ENCODE measurements at places on chromosomes 13 and 19. TPM values are rescaled to one million over a fixed set of nuclear protein-coding genes. Genes with fewer than 3 reads are reported as not detected.

The S1PR5 gene
- total RNA-seq: 1.4 TPM

The ELOF1 gene
- 46.0 TPM for total RNA-seq

- DNase-seq: peak; percentile 32
Measured at GRCh38 chr19:51125421-51126075, 842 bp downstream of the SIGLEC9 start.

The PLIN5 gene
- total RNA-seq: 3.3 TPM

- peak; percentile 48 for DNase-seq
Measured at GRCh38 chr13:57063007-57063406, 77.7 kb upstream of the PRR20A start.

The LAIR1 gene
- total RNA-seq: not detected

DNA sequence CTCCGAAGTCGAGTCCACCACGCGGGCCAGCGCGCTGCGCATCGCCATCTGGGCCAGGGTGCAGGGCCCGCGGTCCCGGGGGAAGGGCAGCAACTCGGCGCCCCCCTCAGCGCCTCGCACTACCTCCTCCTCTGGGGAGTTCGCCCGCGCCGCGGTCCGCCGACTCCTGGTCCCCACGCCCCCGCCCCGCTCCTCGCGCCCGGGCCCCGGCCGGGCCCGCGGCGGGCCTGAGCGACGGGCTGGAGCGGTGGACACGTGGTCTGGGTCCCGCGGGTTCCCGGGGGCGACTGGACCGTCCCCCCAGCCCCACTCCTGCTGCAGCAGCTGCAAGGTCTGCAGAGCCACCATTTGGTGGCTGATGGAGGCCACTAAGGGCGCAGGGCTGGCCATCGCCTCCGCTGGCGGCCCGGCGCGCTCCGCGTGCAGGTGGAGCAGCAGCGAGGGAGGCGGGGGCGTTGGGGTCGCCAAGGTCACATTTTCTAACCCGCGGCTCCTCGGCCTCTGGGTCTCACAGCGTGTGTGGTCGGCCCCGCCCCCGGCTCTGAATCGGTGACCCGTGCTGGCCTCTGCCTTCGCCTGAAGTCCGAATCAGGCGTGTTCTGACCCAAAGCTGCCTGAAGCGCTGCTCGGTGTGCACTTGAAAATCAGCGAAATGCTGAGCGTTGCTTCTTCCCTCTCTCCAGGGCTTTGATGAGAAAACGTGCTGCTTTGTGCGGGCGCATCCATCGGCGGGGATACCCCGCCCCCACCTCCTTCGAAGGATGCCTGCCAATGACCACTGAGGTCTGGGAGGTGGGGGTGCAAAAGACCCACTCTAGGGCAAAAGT, at the start of gene DLEU7:
DLEU7 (minus strand) TSS at position 436 of the 827 bp plus-strand sequence; CDS start at position 390, 46 bp downstream.
- DNase-seq: peak; percentile 83

DNA sequence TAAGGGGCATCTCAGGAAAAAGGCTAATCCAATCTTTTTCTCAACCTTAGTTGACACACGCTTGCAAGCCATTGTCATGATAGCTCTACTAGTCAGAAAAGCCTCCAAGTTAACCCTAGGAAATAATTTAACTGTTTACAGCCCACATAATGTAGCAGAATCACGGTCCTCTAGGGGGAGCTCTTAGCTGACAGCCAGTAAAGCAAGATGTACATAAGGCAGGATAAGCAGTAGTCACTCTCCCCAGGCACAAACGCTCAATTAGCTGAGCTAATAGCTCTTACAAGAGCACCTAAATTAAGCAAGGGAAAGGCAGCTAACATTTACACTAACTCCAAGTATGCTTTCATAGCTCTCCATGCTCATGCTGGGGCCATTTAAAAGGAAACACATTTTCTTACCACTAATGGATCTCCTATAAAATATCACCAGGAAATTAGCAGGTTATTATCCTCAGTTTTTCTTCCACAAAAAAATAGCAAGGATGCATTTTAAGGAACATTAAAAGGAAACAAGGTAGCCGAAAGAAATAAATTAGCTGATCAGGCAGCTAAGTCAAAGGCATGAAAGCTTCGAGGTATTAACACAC, 33.7 kb upstream of the ZSCAN5A start:
- peak; percentile 54 for DNase-seq

GRCh38 chr19:4007836-4008539, 452 bp downstream of the PIAS4 start:
- DNase-seq: peak; percentile 65

- no peak for DNase-seq
Measured at GRCh38 chr19:13172346-13173138, 22.3 kb downstream of the IER2 start.

DNA sequence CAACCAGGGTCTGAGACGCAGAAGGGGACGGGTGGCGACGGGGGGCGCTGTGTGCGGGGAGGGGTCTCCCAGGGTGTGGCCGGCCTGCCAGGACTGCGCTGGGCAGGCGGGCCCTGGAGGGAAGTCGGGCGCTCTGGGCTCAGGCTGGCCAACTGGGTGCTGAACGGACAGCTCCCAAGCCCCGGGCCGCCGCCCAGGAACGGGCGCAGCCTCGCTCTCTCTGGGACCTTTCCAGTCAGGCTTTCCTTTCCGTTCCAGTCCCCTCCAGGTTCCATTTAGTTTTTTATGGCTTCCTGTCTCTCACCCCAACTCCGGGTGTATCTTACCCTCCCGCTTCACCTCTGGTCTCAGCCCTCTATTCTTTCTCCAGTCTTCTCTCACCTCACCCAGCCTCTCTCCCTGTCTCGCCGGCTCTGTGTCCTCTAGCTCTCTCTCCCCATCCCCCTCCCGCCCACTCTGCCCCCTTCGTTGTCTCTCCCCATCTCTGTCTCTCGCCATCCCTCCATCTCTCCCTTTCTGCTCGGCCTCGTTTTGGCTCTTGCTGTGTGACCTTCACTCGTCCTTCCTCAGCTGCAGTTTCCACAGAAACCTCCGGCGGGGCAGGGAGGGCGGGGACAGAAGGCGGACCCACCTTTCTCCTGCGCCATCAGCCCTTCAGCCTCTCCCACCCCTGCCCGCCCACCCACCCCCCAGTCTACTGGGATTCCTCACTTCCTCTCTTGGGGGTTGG, 3.3 kb upstream of the ATP1A3 start:
- peak; percentile 91 for DNase-seq

DNA sequence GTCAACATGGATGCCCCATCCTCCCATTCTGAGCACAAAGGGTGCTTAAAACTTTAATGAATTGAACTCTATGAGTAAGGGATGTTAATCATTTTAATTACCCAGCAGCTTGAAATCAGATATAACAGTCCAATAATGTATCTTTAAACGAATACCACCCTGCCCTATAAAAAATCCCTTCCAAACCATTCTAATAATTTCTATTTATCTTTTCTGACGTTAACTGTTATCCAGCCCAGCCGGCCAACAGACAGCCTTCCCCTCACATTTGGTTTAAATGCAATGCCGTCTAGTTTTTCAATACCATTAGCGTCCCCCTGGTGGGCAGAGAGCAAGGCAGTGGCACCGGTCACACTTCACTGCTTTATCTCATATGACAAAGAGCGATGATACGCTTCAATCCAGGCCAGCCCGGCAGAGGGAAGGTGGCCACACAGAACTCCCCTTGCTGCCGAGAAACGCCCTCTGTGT, 402.2 kb upstream of the ZNF507 start:
- peak; percentile 60 for DNase-seq

- DNase-seq: no peak
Measured at GRCh38 chr19:49091391-49092038, 6.3 kb downstream of the SNRNP70 start.

DNA sequence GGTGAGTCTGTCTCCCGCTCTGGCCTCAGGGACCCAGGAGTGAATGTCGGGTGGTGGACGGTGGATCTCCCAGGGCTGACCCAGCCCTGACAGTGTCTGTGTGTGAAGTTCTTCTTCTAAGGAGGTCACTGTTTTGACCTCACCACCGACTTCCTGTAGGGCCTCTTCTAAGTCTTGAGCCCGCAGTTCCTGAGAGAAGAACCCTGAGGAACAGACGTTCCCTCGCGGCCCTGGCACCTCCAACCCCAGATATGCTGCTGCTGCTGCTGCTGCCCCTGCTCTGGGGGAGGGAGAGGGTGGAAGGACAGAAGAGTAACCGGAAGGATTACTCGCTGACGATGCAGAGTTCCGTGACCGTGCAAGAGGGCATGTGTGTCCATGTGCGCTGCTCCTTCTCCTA, at the start of gene SIGLEC7:
SIGLEC7 (plus strand) TSS at position 183 of the 400 bp plus-strand sequence; CDS start at position 252, 69 bp downstream.
- peak; percentile 34 for DNase-seq

The IFNL3 gene
- total RNA-seq: not detected

- no peak for DNase-seq
Measured at GRCh38 chr13:38564256-38565150, 122.4 kb upstream of the FREM2 start.

- peak; percentile 31 for DNase-seq
Measured at GRCh38 chr19:33459222-33460090, 62.1 kb downstream of the PEPD start.

DNA sequence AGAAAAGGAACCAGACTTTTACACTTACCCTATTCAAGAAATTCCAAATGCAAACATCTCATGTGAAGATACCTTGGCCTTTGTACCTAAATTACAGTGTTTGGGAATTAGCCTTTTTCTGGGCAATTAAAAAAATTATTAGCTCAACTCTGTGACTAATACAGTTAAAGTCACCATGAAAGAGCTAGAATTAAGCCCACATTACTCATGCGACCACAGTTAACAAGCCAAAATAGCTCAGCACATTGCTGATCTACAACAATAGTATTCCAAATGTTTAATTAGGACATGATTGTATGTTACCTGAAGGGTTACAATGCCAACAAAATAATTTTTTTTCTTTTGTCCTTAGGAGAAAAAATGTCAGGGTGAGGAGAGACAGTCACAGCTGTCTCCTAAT, 263.6 kb upstream of the GPC6 start:
- no peak for DNase-seq

GRCh38 chr13:106591299-106591698, 23.4 kb upstream of the ARGLU1 start:
- no peak for DNase-seq

- DNase-seq: peak; percentile 33
Measured at GRCh38 chr19:35349614-35350521, 2.2 kb downstream of the FFAR1 start.

The SIGLEC10 gene
- total RNA-seq: not detected

The ZNF320 gene
- total RNA-seq: 33.5 TPM

DNA sequence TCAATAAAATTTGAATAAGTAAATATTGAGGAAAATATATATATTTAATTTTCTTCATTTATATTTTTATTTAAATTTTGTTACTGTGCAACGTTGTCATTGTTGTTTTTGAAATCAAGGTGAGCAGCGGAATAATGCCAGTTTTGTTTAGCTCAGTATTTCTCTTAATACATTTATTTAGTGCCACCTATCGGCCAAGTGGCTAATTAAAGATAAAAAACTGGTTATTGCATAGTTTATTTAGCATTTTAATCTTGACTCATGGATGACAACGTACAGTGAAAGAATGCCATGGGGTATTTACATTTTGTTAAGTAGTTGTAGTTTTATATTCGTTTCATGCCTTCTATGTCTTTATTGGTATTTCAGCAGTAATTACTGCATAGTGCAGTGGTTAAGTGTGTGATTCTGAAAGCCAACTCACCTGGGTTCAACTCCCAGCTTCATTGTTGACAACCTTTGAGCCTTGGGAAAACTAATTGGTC, 265.9 kb downstream of the MYO16 start:
- no peak for DNase-seq

DNA sequence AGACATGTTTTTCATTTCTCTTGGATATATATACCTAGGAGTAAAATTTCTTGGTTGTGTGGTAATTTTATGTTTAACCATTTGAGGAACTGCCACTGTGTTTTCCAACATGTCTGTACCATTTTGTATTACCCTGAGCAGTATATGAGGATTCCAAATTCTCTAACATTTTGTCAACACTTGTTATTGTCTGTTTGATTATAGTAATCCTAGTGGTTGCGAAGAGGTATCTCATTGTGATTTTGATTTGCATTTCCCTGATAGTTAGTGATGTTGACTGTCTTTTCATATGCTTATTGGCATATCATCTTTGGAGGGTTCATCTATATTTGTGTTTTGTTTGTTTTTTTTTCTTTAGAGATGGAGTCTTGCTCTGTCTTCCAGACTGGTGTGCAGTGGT, 21.4 kb downstream of the GARRE1 start:
- DNase-seq: no peak

The PDS5B gene
- total RNA-seq: 51.4 TPM

The EBI3 gene
- not detected for total RNA-seq

The PIBF1 gene
- total RNA-seq: 35.2 TPM

DNA sequence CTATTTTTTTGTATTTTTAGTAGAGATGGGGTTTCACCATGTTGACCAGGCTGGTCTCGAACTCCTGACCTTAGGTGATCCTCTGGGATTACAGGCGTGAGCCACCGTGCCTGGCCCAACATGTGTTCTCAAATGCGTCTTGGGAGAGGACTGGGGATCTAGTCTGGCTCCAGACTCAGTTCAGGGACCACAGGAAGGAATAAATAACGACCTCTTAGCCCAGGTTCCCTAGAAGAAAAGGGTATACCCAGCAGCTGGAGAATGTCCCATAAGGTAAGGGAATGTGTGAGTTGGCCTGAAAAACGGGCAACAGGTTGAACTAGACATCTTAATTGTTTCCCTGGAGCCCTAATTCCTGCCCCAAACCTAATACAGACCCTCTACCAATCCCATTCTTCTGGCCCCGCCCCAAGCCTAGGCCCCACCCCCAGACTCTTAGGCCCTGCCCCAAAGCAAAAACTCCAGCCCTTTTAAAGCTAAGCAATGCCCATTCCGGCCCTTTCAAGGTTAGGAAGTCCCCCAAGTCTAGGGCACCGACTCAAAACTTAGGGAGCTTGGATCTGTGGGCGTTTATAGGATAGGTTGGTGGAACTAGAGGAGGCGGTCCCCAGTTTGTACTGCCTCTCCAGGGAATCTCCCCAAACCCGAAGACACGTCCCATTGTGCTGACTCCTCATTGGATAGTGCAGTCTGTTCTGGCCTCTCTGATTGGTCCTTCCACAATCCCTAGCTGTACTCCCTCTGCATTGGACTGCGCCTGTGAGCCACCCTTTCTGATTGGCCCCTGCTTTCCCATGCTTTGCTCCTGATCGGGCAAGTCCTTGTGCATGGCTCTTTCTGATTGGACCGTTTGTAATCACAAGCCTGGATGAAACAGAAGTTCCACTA, 5.4 kb upstream of the LRFN1 start:
- DNase-seq: peak; percentile 63

The NBEA gene
- 11.4 TPM for total RNA-seq

DNA sequence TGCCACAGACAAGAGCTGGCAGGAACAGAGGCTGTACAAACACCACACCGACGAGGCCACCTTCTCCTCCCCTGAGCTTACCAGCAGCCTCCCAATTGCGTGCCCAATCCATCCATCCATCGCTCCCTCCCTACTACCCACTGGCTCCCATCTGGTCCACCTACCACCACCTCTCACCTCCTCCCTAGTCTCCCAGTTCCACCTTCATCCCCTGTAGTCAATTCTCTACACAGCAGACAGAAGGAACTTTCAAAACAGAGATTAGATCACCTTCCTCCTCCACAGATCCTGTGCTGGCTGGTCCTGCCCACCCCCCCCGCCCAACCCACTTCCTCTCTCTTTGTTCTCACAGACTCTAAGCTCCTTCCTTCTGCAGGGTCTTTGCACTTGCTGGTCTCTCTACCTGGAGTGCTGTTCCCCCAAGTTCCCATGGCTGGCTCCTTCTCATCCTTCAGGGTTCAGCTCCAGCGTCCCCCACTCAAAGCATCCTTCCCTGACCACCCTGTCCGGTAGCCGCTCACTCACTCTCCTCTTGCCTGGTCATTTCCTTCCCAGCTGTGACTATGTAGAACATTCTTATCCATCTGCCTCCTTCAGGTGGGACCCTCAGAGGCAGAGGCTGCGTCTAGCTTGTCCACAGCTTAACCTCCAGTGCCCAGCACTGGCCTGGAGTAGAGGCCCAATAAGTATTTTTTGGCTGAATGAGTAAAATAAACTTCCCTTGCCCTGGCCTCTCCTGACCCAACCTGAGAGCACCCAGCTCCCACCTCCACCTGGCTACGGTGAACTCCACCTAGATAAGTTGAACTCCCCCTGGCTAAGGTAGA, 23.0 kb downstream of the PIN1 start:
- no peak for DNase-seq

Data from endodermal cell (in vitro differentiated cells).